ENCODE measurements at places on chromosomes 4 and X. TPM values are rescaled to one million over a fixed set of nuclear protein-coding genes. Genes with fewer than 3 reads are reported as not detected.

The TMPRSS11D gene
- total RNA-seq: not detected

The SPANXA1 gene
- total RNA-seq: not detected

The SERTM2 gene
- not detected for total RNA-seq

The GIMD1 gene
- not detected for total RNA-seq

The PRSS48 gene
- not detected for total RNA-seq

The CXorf65 gene
- not detected for total RNA-seq

The ARX gene
- 0.12 TPM for total RNA-seq

The TMEM154 gene
- total RNA-seq: 0.18 TPM

The TAF1 gene
- total RNA-seq: 17.2 TPM

The STPG2 gene
- not detected for total RNA-seq

The SLC25A43 gene
- 35.2 TPM for total RNA-seq

The KLB gene
- total RNA-seq: 0.15 TPM

The ITIH6 gene
- total RNA-seq: not detected

The MBNL3 gene
- not detected for total RNA-seq

The SH2D1A gene
- total RNA-seq: not detected

The DCAF8L2 gene
- total RNA-seq: not detected

The XG gene
- not detected for total RNA-seq

The MAGEA1 gene
- total RNA-seq: not detected

The CFAP99 gene
- total RNA-seq: 0.12 TPM

The TSPAN7 gene
- 2.9 TPM for total RNA-seq

The ADH1C gene
- not detected for total RNA-seq

The L1CAM gene
- 21.2 TPM for total RNA-seq

The MAGEC3 gene
- total RNA-seq: not detected

All from A549 treated with DMSO at 1 μM for 4 hours (cell line).